GM06990 (cell line): ENCODE measurements at places on chromosomes 1 and 21.

GRCh38 chr1:210646258-210646616 lies 317.5 kb downstream of the HHAT start:
- no peak for DNase-seq

- no peak for DNase-seq
These were observed 5.5 kb downstream of the MRPS6 start for GRCh38 chr21:34078915-34079314.

GRCh38 chr21:38272215-38272614 lies 15.4 kb downstream of the KCNJ15 start:
- no peak for DNase-seq

DNA sequence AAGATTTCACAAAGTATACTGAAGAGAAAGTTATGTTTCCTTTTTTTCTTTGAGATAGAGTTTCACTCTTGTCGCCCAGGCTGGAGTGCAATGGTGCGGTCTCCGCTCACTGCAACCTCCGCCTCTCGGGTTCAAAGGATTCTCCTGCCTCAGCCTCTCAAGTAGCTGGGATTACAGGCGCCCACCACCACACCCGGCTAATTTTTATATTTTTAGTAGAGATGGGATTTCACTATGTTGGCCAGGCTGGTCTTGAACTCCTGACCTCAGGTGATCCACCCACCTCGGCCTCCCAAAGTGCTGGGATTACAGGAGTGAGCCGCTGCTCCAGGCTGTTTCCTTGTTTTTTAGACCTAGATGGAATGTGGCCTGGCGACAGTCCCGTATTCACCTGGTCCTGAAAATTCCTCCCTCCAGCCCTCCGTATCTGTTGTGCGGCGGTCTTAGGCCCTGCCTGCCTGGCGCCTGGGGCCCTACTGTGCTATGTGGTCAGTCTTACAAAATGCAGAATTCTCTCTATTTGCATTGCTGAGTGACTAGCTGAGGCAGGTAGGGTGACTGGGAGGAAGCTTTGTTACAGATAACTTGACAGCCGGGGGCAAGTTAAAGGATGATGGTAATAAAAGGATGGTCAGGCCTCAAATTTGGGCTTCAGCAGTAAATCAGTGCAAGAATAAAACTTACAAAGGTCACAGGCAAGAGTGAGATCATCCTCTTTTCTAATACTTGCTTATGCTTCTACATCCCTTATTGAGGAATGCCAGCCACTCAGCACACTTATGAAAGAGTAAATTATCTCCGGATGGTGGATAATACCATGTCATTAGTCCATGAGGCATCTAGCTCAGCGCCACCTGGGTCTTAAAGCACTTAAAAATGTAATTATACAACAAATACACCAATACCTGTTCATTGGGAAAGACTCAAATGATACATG lies 30.3 kb downstream of the PARK7 start:
- DNase-seq = no peak
